ENCODE measurements at places on chromosomes 4 and X.

GRCh38 chr4:168451744-168452390 is 28.4 kb downstream of the DDX60L start:
- DNase-seq = no peak

DNA sequence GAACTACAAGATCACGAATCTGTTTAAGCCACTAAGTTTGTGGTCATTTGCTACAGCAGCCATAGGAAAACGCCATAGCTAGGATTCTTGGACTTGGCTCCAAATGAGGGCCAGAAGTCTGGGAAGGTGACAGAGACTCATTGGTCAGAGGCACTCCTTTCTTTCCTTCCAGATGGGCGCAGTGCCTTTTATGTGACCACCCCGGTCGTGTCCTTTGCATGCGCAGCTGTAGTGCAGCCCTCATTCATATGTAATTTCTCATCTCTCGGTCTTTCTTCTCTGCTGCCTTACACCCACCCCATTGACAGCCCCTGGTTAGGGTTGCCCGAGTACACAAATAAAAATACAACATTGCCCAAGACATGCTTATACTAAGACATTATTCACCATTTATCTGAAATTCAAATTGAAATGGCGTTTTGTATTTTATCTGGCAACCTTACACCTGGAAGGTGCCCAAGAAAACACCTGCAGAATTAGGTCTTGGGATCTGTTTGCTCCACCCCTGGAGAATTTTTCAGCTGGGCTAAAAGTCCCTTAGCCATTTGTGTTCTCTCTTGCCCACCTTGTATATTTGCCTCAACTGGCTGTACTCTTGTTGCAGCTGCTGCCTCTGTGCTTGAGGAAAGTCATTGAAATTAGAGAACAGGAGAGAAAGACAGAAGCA is 21.9 kb downstream of the CCKAR start:
- no peak for DNase-seq

GRCh38 chr4:27009539-27009938 is 148.9 kb downstream of the STIM2 start:
- no peak for DNase-seq

- DNase-seq = no peak
Observed at GRCh38 chrX:30888526-30889146, 418 bp downstream of the TAB3 start.

- DNase-seq = no peak
Observed at GRCh38 chrX:69107231-69107739, 58.0 kb downstream of the PJA1 start.

Measured in mesenteric fat pad (tissue), 1 donor.